Activated CD4-positive, alpha-beta memory T cell treated with anti-CD3 and anti-CD28 coated beads for 36 hours (primary cell): ENCODE measurements at places on chromosomes 6 and 20. TPM values are rescaled to one million over a fixed set of nuclear protein-coding genes. Genes with fewer than 3 reads are reported as not detected.

GRCh38 chr20:62964700-62965099, 12.2 kb downstream of the SLC17A9 start:
- DNase-seq: no peak

GRCh38 chr6:106128981-106129781, 43.0 kb downstream of the PRDM1 start:
- DNase-seq: no peak

DNA sequence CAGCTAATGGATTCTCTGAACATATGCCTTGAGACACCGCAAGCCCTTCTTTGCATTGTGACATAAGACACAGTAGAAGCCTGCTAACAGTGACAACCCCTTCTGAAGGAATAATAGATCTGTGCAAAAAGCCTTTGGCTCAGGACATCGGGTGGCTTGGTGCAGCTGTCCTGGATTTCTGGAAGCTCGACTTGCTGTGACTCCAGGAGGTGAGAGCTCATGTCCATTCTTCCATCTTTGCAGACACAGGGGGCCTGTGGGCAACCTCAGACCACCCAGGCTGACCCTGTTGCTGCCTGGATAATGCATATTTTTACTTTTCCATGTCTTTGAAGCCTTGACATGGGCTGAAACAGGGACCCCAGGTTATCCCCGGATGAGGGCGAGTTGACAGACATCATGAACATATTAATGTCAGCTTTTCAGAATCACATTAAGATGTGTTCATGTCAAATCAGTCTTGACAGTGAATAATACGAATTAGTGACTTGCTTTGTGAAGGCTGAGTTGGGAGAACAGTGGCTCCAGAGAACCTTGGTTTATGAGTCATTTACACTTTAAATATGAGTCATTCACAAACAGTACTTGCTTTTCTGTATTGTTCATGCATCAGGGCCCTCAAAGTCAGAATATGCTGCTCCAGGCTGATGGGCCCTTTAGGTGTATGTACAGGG, 66.8 kb upstream of the IYD start:
- DNase-seq: peak; percentile 46

DNA sequence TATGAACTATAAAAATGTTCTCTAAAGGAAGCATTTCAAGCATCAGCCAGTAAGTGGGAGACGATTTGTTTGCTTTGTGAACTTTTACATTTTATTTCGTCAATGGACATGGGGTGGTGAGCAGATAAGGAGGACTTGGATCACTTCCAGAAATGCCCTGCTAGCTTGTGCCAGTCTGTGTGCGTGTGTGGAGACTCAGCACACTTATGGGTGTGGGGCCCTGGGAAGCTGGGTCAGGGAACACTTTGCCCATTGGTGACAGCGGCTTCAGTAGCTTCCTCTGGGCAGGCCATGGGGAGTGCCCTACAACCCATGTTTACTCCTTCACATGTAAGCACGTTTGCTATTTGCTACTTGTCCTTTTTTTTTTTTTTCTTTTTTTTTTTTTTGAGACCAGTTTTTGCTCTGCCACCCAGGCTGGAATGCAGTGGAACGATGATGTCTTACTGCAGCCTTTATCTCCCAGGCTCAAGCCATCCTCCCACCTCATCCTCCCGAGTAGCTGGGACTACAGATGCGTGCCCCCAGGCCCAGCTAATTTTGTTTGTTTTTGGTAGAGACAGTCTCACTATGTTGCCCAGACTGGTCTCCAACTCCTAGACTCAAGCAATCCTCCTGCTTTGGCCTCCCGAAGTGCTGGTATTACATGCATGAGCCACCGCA, 24.2 kb downstream of the PRDM1 start:
- DNase-seq: no peak

- DNase-seq: no peak
Observed at GRCh38 chr20:8124639-8125038, 7.4 kb upstream of the PLCB1 start.

Gene CCN6
- total RNA-seq: 0.70 TPM

- peak; percentile 78 for DNase-seq
Observed at GRCh38 chr6:155223646-155224451, 40.0 kb upstream of the CLDN20 start.

Gene TRDN
- not detected for total RNA-seq

DNA sequence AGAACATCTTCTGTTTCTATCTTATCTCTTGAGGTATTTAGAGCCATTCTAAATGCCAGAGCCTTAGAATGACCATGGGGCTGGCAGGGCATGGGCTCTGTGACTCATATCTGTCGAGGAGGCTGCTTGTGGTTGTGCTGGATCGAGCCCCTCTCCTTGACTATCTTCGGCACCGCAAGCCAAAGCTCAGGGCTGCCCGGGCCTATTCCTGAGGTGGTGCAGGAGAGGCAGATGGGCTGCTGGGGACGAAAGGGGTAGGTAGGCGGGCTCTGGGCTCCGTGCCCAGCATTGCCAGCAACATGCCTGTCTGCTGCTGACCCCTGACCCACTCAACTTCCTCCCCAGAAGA, 89.9 kb downstream of the NOL4L start:
- no peak for DNase-seq

DNA sequence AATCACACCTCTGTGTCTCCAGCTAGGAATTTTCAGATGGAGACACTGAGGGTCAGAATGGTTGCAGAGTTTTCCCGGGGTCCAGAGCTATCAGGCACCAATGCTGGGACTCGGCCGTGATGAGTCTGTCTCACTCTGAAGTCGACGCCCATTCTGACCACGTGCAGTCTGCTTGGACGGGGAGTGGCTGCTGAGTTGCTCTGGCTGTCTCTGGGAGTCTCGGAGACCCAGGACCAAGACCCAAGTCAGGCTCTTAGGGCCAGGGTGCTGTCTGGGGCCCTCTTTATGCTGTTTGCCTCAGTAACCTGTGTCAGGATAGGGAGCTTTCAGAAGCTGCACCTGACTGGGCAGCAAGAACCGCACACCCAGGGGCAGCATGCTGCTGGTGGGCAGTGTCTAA, 4.6 kb downstream of the IP6K3 start:
- DNase-seq: no peak

DNA sequence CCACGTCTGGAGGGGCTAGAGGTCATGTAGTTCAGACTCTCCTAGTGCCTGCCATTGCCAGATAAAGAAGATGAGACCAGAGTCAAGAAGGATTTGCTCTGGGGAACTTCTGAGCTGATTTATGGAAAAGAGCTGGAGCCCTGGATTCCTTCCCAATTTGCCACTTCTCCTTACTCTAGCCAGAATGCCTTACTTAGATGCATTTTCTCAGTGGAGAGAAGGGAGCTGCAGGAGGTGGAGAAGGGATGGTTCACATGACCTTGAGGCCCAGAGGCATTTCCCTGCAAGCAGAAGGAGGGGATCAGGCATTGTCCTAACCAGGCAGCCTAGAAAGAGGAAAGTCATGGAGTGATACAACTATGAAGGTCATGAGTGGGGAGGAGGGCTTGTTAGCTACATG, 122.2 kb downstream of the UNC5CL start:
- no peak for DNase-seq

DNA sequence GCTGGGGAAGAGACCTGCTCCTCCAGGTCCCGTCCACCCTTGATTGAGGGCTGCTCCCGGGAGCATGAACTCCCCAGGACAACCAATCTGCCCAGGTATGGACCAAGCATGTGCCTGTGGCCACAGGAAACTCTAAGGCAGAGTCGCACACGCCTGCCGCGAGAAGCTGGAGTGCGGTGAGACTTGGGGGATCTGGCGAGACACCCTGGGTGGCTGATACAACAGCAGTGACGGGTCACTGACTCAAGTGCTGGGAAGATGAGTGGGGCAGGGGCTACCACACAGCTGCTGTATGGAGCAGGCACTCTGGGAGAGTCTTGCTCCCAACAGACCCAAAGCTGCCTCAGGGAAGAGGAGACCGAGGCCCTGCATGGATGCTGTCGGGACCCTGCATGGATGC, 40.1 kb downstream of the BFSP1 start:
- no peak for DNase-seq

DNA sequence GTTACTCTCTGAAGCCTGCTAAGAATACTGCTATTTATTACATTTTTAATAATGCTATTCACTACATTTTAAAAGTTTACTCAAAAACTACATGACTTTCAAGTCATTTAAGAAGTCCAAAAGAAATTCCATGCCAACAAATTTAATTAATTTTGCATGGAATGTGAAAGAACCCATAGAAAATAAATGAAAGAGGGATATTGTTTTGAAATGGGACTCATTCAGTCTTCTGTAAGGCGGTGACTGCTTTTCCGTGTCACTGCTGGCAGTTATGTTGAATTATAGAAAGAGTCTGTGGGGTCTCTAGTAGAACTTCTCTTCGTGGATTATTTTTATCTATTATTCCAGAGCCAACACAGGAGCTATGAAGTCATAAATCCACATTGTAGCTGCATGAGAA, 211.2 kb downstream of the LAMA2 start:
- no peak for DNase-seq

DNA sequence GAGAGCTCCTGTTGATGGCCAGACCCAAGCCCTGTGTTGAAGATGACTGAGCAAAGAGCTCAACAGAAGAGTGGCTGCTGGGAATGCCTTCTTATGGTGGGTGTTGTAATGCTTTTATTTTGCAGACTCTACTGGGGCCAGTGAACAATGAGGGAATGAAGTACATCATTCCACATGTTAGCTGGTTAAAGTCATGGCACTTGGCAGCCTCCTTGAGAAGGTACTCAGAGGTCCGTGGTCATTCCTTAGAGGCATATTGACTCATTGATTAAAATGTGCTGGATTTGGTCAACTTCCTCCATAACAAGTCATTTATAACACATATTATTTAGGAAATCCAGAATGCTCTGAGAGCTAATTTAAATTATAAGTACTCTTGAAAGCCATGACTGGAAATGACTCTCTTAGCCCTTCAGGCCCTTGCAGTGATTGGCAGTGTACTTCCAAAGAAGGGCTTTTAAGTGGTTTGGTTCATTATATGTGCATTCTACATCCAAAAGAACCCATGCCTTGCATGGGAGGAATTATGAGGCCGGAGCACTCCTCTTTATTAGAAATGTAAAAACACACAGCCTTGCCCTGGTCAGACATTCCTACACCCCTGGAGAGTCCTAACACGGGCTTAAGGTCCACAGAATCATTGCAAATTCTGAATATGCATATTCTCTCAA, 976.9 kb downstream of the KIF16B start:
- no peak for DNase-seq

DNA sequence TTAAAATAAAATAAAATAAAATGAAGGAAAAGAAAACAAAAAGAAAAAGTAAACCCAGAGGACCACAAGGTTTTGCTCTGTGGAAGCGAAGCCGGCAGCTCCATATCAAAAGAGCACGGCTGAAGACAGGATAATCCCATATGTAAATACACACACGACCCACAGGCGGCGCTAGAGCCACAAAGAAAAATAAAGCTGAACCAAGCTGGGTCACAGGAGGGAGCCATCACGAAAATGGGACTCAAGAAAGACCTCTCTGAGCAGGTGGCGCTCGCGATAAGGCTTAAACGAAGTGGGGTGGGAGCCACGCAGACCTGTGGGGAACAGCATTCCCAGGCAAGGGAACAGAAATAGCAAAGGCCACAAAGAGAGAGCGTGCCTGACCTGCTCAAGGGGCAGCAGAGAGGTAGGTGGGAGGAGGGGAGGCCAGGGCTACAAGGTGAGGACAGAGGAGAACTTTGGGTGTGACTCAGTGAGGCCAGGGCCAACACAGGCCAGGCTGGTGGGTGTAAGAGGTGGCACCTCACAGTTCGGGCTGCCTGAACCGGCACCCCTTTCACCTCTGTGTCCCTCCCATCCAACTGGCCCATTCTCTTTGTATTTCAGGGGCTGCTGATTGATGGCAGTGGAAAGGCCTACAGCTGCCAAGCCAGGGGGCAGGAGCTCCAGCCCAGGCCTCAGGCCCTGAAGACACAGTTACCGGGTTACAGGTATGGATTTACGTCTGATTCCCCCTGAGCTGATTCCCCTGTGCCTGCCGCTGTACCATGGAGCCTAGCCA, 26.0 kb downstream of the PTGIS start:
- DNase-seq: peak; percentile 87

DNA sequence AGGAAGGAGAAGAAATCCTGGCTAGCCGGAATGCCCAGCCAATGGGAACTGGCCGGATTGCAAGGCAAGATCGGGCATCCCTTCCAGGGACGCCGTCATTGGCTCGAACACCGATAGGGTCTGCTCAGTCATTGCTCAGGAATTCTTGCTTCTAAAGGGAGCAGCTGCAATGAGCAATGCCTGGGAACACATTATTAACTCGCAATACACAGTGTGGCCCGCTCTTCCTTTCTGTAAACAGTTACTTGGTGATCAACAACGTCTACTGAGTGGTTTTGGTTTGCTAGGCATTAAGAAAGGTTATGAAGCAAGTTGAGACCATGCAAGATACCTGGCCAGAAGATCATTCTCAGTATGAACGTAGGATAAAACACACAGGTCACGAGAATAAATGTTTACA, 165.4 kb upstream of the CITED2 start:
- DNase-seq: no peak

GRCh38 chr6:160328447-160328846, 19.7 kb upstream of the SLC22A3 start:
- no peak for DNase-seq

DNA sequence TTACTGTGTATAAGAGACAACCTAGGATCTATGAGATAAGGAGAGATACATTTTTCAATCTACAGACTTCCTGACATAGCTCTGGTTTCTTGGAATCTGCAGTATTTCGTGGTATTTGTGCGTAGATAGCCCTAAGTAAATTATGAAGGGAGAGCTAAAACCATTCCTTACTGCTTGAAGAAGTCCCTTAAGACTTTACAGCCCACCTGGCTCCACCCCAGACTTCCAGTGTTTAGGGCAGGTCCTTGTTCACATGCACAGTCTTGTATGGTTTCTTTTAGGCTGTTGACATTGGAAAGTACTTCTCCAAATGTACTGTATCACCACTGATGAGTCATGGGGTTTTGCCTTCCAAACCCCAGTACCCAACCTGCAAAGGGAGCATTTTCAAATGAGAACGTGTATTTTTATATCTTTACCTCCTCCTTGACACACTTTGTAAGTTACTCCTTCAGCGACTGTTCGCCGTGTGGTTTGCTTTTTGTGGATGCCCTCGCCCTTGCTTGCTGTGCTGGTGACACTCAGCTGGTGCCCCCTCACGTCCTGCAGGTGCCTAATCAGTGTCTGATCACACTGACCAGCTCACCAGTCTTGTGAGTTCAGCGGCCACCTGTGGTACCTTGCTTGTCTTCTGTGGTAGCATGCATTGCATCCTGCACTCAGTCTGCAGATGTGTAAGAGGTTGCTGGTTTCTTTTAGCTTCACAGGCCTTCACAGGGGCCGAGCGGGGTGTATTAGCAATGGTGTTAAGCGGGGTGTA, 73.3 kb downstream of the IGF2R start:
- no peak for DNase-seq
